CD4-positive, alpha-beta T cell (primary cell): ENCODE measurements at places on chromosomes 2 and 18.

DNA sequence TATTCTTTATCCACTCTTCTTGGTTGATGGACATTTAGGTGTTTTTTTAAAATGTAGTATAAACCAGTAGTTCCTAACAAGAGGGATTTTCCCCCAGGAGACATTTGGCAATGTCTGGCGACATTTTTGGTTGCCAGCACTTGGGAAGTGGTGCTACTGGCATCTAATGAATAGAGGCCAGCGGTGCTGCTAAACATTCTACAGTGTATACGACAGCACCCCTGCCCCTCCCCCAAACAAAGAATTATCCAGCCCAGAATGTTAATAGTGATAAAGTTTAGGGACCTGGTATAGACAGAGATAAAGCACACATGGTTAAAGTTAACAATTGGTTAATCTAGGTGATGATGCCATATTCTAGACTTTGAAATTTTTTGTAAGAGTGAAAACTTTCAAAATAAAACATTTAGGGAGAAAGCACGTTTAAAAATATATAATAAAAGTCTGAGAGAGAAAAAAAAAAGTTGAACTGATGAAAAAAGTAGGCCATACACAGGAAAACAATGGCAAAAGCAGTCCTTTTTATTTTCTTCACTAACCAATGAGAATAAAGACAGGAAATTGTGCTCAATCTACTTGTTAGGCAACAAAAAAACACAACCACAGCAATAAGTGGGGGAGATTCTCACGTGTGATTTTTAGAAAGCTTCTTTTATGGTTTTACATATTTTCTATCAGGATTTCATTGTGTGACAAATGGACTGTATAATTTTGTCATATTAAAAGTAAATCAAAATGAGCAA is 14.8 kb downstream of the FBXO48 start:
- peak; percentile 72 for DNase-seq

GRCh38 chr2:54382601-54383000 is 73.5 kb upstream of the SPTBN1 start:
- DNase-seq, result no peak

DNA sequence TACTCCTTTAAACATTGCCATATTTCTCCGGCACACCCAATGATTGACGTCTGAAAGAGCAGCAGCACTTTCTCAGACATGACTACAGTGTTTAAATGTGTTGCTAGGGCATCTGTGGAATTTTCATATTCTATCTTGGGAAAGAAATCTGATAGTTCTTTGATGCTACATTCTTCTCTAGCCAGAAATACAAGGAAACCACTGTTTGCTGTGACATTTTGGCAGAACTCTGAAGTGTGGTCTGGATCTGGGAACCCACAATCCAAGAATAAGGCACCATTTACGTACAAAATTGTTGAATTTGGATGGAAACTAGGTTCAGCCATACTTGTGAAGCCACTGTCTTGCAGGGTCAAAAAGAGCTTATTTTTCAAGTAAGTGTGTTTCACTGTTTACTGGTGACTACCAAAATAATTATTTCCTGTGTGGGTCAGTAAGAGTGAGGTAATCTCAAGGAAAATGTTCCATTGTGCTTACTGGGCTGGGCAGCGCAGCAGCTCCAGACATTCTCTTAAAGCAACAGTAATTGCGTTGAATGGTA is 21.3 kb upstream of the CD28 start:
- no peak for DNase-seq

- peak; percentile 88 for DNase-seq
Measured at GRCh38 chr2:190408538-190409271, 550 bp downstream of the MFSD6 start.

- no peak for DNase-seq
Measured at GRCh38 chr2:111643759-111644158, 240.2 kb downstream of the ANAPC1 start.

DNA sequence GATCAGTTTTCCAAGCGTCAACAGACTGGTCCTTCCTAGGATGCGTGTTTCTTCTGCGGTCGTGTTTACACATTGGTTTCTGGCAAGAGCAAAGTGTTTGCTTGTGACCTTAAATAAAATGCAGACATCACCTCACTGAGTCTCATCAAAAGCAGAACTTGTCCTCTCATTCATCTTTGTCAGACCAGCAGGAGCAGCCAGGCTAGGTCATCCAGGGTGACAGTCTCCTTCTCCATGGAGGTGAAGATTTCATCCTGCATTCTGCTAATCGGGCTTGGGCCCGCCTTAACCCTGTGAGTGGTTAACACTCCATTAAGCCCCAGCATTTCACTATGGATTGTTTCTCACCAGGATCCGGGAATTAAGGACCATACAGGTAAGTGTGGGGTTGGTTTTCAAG is 64.2 kb upstream of the PID1 start:
- DNase-seq, result no peak

DNA sequence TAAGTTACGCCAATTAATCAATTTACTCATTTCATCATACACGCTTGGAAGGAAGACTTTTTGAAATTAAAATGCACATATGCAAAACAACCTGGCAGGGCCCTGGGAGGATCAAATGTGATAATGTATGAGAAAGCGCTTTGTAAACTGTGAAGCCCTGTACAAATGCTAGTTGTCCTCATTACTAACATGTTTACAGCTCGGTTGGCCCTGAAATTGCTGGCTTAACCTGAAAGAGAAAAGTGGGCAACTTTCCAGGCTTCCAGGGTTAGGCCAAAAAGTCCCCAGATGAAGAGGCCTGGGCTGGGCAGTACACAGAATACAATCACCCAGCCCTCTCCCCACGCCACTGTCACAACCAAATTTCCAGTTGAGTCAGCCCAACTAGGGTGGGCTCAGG is 60.2 kb downstream of the DNMT3A start:
- no peak for DNase-seq
